ENCODE measurements at places on chromosomes 5 and 9. TPM values are rescaled to one million over a fixed set of nuclear protein-coding genes. Genes with fewer than 3 reads are reported as not detected.

ZFP37 gene
- total RNA-seq: 1.8 TPM

EXOSC3 gene
- total RNA-seq: 72.1 TPM

- H3K36me3 ChIP-seq: peaks cover 26% of the 10 kb centered on the region
- H3K4me3 ChIP-seq: no peak overlapping the region
Measured at GRCh38 chr5:41935544-41935943, 10.5 kb downstream of the FBXO4 start.

DNA sequence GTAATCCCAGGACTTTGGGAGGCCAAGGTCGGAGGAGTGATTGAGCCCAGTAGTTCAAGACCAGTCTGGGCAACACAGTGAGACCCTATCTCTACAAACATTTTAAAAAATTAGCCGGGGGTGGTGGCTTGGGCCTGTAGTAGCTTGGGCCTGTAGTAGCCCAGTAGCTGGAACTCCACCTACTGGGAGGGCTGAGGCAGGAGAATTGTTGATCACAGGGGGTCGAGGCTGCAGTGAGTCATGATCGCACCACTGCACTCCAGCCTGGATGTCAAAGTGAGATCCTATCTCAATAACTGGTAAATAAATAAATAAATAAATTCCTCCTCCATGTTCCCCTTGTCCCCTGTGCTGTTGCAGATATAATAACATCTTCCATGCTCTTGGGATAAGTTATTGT lies 14.3 kb downstream of the VCAN start:
- peaks cover 2% of the 10 kb centered on the region for H3K36me3 ChIP-seq
- no peaks in the 10 kb centered on the region for H3K4me1 ChIP-seq
- H3K4me3 ChIP-seq: no peak overlapping the region
- peaks cover 24% of the 10 kb centered on the region for H3K27me3 ChIP-seq

DNA sequence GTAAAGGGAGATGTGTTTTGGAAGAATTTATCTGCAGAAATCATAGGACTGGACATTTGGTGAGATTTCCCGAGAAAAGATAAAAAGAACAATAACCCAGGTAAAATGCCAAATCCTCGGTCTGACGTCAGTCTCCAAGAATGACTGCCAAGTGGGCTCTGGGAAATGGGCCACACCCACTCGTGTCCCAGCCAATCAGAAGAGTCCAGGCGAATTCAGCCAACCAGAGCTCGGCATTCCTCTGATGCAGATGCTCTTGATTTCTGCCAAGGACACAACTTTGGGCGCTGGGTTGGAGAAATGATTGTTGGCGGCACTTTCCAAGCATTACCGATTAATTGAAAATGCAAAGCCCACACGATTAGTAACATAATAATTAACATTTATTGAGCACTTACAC lies 73.3 kb downstream of the FGF18 start:
- H3K27ac ChIP-seq: no peak overlapping the region
- no peak for DNase-seq
- H3K27me3 ChIP-seq: peaks cover 13% of the 10 kb centered on the region

DNA sequence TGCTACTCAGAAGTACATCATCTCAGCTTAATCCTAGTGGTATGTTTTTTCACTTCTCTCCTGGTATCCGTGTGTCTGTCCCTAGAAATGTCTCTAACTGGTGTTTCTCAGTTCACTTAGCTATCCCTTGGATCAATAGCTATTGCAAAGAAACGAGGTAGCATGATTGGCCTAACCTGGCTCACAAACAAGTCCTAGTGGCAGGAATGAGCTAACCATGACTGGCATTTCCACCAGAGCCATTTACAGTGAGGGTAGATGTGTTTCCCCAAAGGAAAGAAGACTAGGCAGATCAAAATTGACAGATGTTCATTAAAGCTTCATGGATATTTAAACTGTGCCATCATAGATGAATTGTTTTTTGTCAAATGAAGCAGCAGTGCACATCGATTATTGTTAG lies 82.5 kb downstream of the PALM2AKAP2 start:
- no peak overlapping the region for H3K27ac ChIP-seq
- no peak overlapping the region for H3K4me3 ChIP-seq
- peaks cover 5% of the 10 kb centered on the region for H3K27me3 ChIP-seq
- no peaks in the 10 kb centered on the region for H3K36me3 ChIP-seq
- no peaks in the 10 kb centered on the region for H3K4me1 ChIP-seq

GRCh38 chr5:16521521-16522483 lies 56.2 kb upstream of the ZNF622 start:
- H3K27ac ChIP-seq: no peak overlapping the region
- peaks cover 21% of the 10 kb centered on the region for H3K36me3 ChIP-seq
- H3K27me3 ChIP-seq: no peaks in the 10 kb centered on the region
- no peak for DNase-seq

- no peak overlapping the region for H3K27ac ChIP-seq
- no peak overlapping the region for H3K4me3 ChIP-seq
- no peaks in the 10 kb centered on the region for H3K36me3 ChIP-seq
- DNase-seq: no peak
- no peaks in the 10 kb centered on the region for H3K4me1 ChIP-seq
Measured at GRCh38 chr9:114170771-114171461, 15.6 kb downstream of the COL27A1 start.

GRCh38 chr9:35856882-35857281 lies 13.3 kb downstream of the OR13J1 start:
- no peak overlapping the region for H3K27ac ChIP-seq
- H3K27me3 ChIP-seq: peaks cover 9% of the 10 kb centered on the region
- H3K4me1 ChIP-seq: no peaks in the 10 kb centered on the region
- no peak overlapping the region for H3K4me3 ChIP-seq
- no peaks in the 10 kb centered on the region for H3K36me3 ChIP-seq

GRCh38 chr5:170405817-170406216 lies 16.6 kb upstream of the KCNMB1 start:
- H3K4me3 ChIP-seq: no peak overlapping the region
- peaks cover 2% of the 10 kb centered on the region for H3K27me3 ChIP-seq
- no peaks in the 10 kb centered on the region for H3K4me1 ChIP-seq

DNA sequence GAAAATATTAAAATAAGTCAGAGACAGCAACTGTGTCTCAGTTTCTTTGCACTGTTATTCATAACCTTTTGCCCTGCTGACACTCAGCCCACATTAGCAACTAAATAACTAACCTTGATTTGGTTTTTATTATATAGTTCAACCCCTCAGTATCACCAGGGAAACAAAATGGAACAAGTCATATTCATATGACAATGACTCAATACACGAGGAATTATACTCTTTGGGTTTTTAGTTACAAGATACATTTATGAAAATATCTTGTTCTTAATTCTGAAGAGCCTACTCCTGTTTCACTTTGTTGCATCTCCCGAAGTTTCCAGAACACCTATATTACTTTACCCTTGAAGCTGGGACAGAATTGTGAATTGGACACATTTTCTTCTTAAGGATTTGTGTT lies 845.4 kb downstream of the EFNA5 start:
- H3K27me3 ChIP-seq: no peaks in the 10 kb centered on the region
- H3K4me3 ChIP-seq: no peak overlapping the region
- H3K27ac ChIP-seq: no peak overlapping the region

DNA sequence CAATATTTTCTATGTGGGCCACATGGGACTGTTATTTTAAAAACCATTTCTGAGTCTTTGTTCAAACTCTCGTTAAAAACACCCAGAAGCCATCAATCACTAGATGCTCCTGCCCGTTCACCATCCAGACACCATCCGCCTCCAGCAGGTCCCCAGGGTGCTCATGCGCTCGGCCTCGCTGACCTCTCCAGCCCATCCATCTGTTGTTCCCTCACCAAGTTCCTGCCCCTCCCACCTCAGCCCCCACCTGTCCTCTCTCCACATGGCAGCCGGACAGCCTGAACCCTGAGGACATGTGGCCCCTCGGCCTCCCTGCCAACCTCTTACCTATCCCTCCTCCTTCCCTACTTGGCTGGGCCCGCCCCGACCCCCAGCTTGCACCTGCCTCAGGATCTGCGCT lies 31.6 kb downstream of the NSUN2 start:
- H3K36me3 ChIP-seq: peaks cover 38% of the 10 kb centered on the region
- H3K4me3 ChIP-seq: no peak overlapping the region
- no peaks in the 10 kb centered on the region for H3K27me3 ChIP-seq
- H3K4me1 ChIP-seq: no peaks in the 10 kb centered on the region

DNA sequence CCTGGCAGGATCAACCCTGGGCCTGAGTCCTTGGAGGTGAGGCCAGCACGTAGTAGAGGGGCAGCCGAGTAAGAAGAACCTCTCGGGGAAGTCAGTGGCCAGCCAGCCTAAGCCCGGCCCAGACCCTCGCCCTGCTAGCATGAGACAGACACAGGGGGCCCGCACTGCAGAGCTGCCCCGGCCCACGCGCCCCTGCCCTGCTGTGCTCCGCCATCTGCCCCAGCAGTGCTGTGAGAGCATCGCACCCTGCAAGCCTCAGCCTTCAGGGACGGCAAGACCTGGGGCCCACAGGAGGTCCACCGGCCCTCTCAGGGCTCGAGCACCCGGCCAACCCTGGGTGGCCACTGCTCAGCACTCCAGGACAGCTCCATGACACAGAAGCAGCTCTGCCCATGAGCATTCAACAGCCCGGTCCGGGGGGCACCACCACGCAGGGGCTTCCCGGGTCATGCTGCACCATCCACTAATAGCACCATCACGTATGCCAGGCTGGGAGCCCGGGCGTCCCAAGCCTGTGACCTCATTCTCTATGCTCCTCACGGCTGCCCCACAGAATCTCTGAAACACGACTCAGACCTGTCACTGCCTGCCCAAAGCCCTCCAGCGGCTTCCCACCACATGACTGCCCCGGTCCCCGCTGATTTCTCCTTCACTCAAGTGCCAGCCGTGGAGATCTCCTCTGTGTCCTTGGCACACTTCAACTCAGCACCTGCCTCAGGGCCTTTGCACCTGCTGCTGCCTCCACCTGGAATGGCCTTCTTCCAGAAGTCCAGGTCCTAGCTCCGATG lies 38.1 kb downstream of the ADAMTS2 start:
- no peaks in the 10 kb centered on the region for H3K36me3 ChIP-seq
- no peaks in the 10 kb centered on the region for H3K27me3 ChIP-seq
- H3K4me1 ChIP-seq: no peaks in the 10 kb centered on the region

DNA sequence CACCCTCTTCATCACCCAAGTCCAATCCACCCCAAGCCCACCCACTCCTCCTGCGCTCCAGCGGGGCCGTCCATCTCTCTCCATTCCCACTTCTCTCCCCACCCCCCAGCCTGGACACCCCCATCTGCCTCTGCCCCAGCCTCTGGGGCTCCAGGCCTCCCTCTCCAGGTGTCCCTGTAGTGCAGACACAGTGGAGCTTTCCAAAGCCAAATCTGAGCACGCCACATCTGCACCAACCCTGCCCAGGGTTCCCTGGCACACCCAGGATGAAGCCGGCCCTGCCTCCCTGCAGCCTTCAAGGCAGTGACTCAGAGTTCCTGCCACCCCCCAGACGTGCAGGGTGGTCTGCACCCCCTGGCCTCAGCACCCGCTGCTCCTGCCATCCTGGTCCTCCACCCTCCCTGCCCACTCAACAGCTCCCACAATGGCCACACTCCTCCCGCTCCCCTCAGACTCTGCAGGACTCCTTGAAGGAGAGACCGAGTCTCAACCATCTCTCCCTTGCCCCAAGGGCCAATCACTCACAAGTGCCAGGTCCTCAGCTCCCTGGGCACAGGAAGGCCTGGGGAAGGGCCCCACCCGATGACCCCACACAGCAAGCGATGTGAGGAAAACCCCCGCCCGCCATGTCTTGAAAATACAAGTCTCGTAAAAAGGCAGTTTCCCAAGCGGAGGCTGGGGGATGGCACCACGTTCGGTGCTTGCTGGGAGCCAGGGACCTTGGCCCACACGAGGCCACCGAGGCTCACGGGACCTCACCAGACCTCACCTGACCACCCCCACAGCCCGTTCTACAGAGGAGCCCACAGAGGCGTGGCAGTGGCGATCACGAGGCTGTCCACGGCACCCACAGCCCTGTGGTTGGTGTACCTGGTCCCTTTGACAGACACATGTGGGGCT lies 22.2 kb downstream of the VAV2 start:
- no peak overlapping the region for H3K27ac ChIP-seq
- no peaks in the 10 kb centered on the region for H3K36me3 ChIP-seq
- no peaks in the 10 kb centered on the region for H3K4me1 ChIP-seq
- peaks cover 2% of the 10 kb centered on the region for H3K27me3 ChIP-seq

DNA sequence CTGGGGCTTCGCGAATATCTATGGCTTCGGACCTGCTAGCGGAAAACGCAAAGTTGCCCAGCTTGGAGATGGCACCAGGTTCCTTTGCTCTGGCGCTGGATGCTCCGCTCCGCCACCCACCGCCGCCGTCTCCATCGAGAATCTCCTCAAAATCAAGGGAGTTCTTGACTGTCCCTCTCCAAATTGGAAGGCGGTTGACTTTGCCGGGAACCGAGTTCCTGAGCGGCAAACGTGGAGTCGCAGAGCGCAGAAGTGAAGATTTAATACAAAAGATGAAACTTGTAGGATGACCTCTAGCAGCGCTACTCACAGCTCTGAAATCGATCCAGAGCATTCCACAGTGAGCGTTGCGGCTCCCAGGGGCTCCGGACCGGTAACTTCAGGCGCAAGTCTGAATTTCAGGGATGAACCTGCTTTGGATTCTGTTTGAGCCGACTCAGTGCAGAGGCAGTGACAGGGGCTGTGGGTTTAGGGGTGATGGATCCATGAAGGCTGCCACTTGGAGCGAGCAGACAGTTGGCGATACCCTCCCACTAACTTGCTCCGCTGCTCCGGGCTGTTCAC lies 1641.5 kb upstream of the C9orf72 start:
- peaks cover 2% of the 10 kb centered on the region for H3K4me1 ChIP-seq
- peaks cover 51% of the 10 kb centered on the region for H3K27me3 ChIP-seq
- no peak overlapping the region for H3K27ac ChIP-seq
